ENCODE measurements at places on chromosomes 12 and 14. TPM values are rescaled to one million over a fixed set of nuclear protein-coding genes. Genes with fewer than 3 reads are reported as not detected.

The FGD4 gene
- total RNA-seq: 0.59 TPM

The B4GALNT3 gene
- total RNA-seq: 0.23 TPM

The SERPINA9 gene
- total RNA-seq: not detected

The INF2 gene
- total RNA-seq: 23.2 TPM

The ZFHX2 gene
- total RNA-seq: 0.30 TPM

The KRT83 gene
- total RNA-seq: not detected

The DEGS2 gene
- total RNA-seq: not detected

The CLEC6A gene
- not detected for total RNA-seq

The MIP gene
- not detected for total RNA-seq

The IQSEC3 gene
- 0.59 TPM for total RNA-seq

The FOXA1 gene
- not detected for total RNA-seq

The SRGAP1 gene
- total RNA-seq: 6.2 TPM

The CHGA gene
- total RNA-seq: not detected

The CCDC85C gene
- 11.0 TPM for total RNA-seq

The OR4E2 gene
- not detected for total RNA-seq

The BHLHE41 gene
- total RNA-seq: 27.8 TPM

The TAS2R50 gene
- total RNA-seq: 8.6 TPM

The TAS2R42 gene
- not detected for total RNA-seq

The RTL1 gene
- under 0.01 TPM for total RNA-seq

The TPH2 gene
- total RNA-seq: not detected

The RPGRIP1 gene
- not detected for total RNA-seq

The PRR4 gene
- 1.2 TPM for total RNA-seq

The ARMH4 gene
- 11.3 TPM for total RNA-seq

The SLC5A8 gene
- total RNA-seq: not detected

The ZNF891 gene
- total RNA-seq: 0.89 TPM

The CYP46A1 gene
- 0.09 TPM for total RNA-seq

The PTPRO gene
- total RNA-seq: 0.28 TPM

The TMEM132C gene
- total RNA-seq: not detected

The ADCY4 gene
- 0.97 TPM for total RNA-seq

The LUM gene
- 282 TPM for total RNA-seq

The DPY19L2 gene
- total RNA-seq: 0.30 TPM

The AQP2 gene
- not detected for total RNA-seq

The C12orf56 gene
- 1.8 TPM for total RNA-seq

The CD27 gene
- not detected for total RNA-seq

The SLC38A2 gene
- total RNA-seq: 504 TPM

The SIVA1 gene
- total RNA-seq: 56.2 TPM

The C12orf42 gene
- not detected for total RNA-seq

The TGM1 gene
- total RNA-seq: 2.1 TPM

The HOXC4 gene
- total RNA-seq: 1.1 TPM

The OVCH1 gene
- total RNA-seq: not detected

The NFE2 gene
- not detected for total RNA-seq

The STXBP6 gene
- 5.6 TPM for total RNA-seq

The CLEC1B gene
- not detected for total RNA-seq

The PSMC1 gene
- total RNA-seq: 184 TPM

The KERA gene
- total RNA-seq: not detected

The STON2 gene
- total RNA-seq: not detected

The HOTAIR gene
- 5.7 TPM for total RNA-seq

The OASL gene
- total RNA-seq: 0.18 TPM

The FGF23 gene
- total RNA-seq: not detected

The LMO3 gene
- 0.14 TPM for total RNA-seq

The LBHD2 gene
- not detected for total RNA-seq

The SLC2A13 gene
- 16.2 TPM for total RNA-seq

The GPX2 gene
- total RNA-seq: not detected

The KLHL33 gene
- 0.05 TPM for total RNA-seq

The TFCP2 gene
- total RNA-seq: 10.4 TPM

The ACSM4 gene
- not detected for total RNA-seq

The BAG5 gene
- 27.6 TPM for total RNA-seq

The USP5 gene
- total RNA-seq: 120 TPM
